SK-N-SH (cell line): ENCODE measurements at places on chromosomes 7 and 10. TPM values are rescaled to one million over a fixed set of nuclear protein-coding genes. Genes with fewer than 3 reads are reported as not detected.

HGF gene
- polyA plus RNA-seq: 1.5 and 1.8 TPM in 2 replicates

SUN3 gene
- polyA plus RNA-seq: 0.12 TPM in 1 of 2 replicates, not detected in the other

PDE6C gene
- polyA plus RNA-seq: not detected in 2 replicates

GBX1 gene
- polyA plus RNA-seq: not detected in 2 replicates

RAMP3 gene
- polyA plus RNA-seq: not detected in 2 replicates

SPDYE9 gene
- 0.08 TPM in 1 of 2 replicates, not detected in the other for polyA plus RNA-seq

CARD11 gene
- polyA plus RNA-seq: not detected in 2 replicates

ADCYAP1R1 gene
- polyA plus RNA-seq: 0.08 and 0.71 TPM in 2 replicates

KCND2 gene
- polyA plus RNA-seq: not detected in 2 replicates

SPAG6 gene
- polyA plus RNA-seq: 0.54 and 0.77 TPM in 2 replicates

DNA sequence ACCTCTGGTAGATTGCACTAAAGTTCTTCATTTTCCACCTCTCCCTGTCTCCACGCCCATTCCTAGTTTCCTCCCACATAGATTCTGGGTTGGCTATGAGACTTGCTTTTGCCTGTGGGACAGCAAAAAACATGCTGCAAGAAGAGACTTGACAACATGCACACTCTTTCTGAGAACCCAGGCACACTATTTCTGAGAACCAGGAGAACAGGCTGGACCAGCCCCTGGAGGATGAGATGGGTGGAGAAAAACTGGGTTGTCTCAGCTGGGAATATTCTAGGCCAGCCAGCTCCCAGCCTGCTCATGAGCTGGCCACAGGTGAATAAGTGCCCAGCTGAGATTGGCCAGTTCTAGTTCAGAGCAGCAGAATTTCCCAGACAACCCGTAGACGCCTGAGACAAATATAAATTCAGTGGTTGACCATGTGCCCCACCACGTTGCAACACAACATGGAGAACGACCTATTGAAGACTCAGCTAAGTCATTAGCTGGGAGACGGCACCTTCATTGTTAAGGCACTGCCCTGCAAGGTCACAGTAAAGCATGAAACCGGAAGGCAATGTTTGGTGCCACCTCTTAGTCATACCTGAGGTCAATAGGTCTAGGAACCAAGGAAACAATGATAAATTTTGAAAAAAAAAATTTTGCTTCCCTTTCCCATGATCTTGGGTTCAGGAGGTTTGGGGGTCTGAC is 92.7 kb upstream of the AKR1E2 start:
- H3K4me3 ChIP-seq: no peak overlapping the region
- no peak for DNase-seq
- H3K36me3 ChIP-seq: no peaks in the 10 kb centered on the region
- no peaks in the 10 kb centered on the region for H3K27me3 ChIP-seq
- no peak overlapping the region for H3K27ac ChIP-seq

- no peak overlapping the region for H3K27ac ChIP-seq
- H3K27me3 ChIP-seq: no peaks in the 10 kb centered on the region
- peaks cover 56% of the 10 kb centered on the region; the same call in 1 of the 2 replicates for H3K36me3 ChIP-seq
- peaks cover 5% of the 10 kb centered on the region; the same call in 1 of the 2 replicates for H3K4me1 ChIP-seq
These were observed 5.4 kb downstream of the LRWD1 start for GRCh38 chr7:102469972-102470825.

- H3K36me3 ChIP-seq: no peaks in the 10 kb centered on the region
- no peak overlapping the region for H3K4me3 ChIP-seq
- no peak for DNase-seq
- H3K27ac ChIP-seq: no peak overlapping the region
- H3K27me3 ChIP-seq: no peaks in the 10 kb centered on the region
- no peaks in the 10 kb centered on the region for H3K4me1 ChIP-seq
These were observed 62.0 kb downstream of the ZNF33B start for GRCh38 chr10:42576338-42576737.

GRCh38 chr7:111527545-111527944 is 34.7 kb downstream of the IMMP2L start:
- no peak for DNase-seq
- H3K36me3 ChIP-seq: peaks cover 5% of the 10 kb centered on the region; the same call in 1 of the 2 replicates
- H3K27me3 ChIP-seq: no peaks in the 10 kb centered on the region
- H3K4me1 ChIP-seq: peaks cover 5% of the 10 kb centered on the region
- H3K4me3 ChIP-seq: no peak overlapping the region
- no peak overlapping the region for H3K27ac ChIP-seq

DNA sequence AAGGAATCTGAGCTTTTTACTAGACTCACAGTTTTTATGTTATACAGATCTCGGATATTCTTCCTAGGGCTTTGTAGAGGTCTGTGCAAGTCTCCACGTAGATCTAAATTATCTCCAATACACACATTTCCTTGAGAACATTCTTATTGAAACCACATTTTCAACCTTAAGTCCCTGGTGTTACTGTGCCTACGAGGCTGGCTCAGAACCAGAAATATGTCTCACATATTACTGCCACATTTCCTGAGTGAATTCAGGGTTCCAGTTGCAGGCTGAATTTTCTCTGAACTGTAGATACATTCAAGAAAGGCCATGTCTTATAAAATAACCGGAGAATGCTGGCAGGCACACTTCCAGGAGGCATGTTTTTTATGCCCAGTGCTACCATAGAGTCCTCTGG is 46.5 kb downstream of the INHBA start:
- DNase-seq: peak; percentile 8
- peak overlapping the region; percentile 69 for H3K27ac ChIP-seq
- no peaks in the 10 kb centered on the region for H3K36me3 ChIP-seq
- H3K4me1 ChIP-seq: 0 out of 2 replicates have a peak, but pooled peaks cover 4% of the 10 kb centered on the region
- H3K27me3 ChIP-seq: no peaks in the 10 kb centered on the region
- H3K4me3 ChIP-seq: no peak overlapping the region

GRCh38 chr10:7439696-7440095 is 28.9 kb upstream of the SFMBT2 start:
- no peak overlapping the region for H3K27ac ChIP-seq
- no peaks in the 10 kb centered on the region; the same call in 1 of the 2 replicates for H3K27me3 ChIP-seq
- DNase-seq: no peak
- no peaks in the 10 kb centered on the region for H3K36me3 ChIP-seq
- no peaks in the 10 kb centered on the region for H3K4me1 ChIP-seq

GRCh38 chr10:86311190-86311589 is 55.4 kb downstream of the GRID1 start:
- no peaks in the 10 kb centered on the region for H3K27me3 ChIP-seq
- peaks cover 27% of the 10 kb centered on the region; the same call in 1 of the 2 replicates for H3K4me1 ChIP-seq
- H3K36me3 ChIP-seq: no peaks in the 10 kb centered on the region
- no peak overlapping the region for H3K4me3 ChIP-seq
- no peak for DNase-seq
- no peak overlapping the region for H3K27ac ChIP-seq

DNA sequence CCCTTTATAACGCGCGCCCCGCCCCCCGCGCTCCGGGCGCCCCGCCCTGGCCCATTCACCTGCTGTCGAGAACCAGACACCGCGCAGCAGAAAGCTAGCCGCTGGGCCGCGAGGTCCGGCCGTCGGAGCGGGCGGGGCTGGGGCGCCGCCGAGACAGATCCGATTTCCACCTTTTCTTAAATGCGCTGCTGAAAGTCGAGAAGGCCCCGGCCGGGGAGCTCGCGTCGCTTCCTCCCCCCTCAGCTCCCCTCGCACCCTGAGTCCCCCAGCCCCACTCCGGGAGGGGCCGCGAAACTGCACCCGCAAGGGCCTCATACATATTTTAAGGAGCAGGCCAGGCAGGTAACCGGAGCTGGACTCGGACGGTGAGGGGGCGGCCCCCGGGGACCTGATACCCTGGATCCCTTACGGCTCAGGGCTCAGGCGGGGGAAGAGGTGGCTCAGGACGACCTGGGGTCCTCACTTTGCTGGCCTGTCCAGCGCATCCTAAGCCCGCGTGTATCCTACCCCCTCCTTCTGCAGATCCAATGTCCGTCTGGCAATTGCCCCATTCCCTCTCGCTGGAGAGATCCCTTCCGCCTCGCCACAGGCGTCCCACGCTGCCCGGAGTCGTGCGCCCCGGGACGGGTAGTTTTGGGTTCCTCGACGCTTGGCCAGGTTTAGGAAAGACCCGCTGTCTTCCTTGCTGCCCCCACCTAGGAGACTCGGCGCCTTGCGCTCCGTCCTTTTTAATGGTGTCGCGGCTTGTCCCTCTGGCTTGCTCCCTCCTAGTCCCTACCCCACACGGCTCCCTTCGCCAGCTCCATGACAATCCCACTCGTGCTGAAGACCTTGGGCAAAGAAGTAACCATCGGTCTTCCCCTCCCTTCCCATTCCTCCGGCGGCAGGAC is 170.6 kb downstream of the UBE2H start:
- peak; percentile 83 for DNase-seq
- peaks cover 45% of the 10 kb centered on the region for H3K27me3 ChIP-seq
- no peak overlapping the region for H3K27ac ChIP-seq
- peak overlapping the region; percentile 91 for H3K4me3 ChIP-seq

DNA sequence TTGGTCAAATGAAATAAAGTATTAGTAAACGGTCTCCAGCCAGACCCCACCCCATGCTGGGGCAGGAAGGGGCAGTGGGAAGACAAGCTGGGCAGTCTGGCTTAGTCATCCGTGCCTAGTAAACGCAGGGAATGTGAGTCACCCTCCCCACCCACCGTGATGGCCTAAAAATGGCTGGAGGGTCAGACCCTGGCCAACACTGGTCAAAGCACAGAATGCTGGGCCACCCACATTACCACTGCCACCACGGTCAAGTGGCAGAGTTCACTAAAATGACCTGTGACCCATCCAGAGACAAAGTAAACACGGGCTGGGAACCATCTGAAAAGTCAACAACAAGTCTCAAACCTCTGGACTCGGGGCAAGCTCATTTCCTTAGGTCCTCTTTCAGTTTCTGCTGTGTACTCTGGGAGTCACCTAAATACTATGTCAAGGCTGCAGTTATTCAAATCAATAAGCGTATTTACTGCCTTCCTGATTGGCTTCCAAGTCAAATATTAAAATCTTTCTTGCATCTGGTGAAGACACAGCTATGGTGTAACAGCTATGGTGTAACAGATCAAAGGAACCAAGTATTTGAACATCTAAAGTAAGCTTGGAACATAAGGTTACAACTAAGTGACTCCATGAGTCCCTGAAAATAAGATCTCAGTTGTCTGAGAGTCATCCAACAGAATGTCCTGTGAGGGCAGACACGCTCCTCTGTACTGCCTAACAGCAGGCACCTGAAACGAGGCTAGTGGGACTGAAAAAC is 3.0 kb downstream of the ZFAND2A start:
- H3K27me3 ChIP-seq: no peaks in the 10 kb centered on the region
- H3K36me3 ChIP-seq: peaks cover 49% of the 10 kb centered on the region
- peaks cover 16% of the 10 kb centered on the region for H3K4me1 ChIP-seq
- H3K4me3 ChIP-seq: no peak overlapping the region
- H3K27ac ChIP-seq: no peak overlapping the region

DNA sequence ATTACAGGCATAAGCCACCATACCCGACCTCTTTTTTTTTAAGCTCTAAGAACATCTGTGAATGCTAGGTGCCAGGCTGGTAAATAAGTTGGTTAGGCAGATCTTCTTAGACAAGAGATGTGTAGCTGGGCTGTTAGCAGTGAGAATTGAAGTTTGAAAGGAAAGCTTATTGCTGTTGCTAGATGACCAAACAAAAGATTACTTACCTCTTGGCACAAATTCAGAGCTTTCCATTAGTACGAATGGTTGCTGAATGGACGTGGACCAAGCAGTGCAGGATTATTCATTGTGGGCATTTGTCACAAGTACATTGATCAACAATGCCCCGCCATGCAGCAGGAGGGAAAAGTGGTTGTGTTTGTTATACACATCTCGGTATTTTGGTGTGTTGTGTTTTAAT is 131.2 kb downstream of the GFRA1 start:
- DNase-seq: no peak
- no peak overlapping the region for H3K27ac ChIP-seq
- H3K27me3 ChIP-seq: no peaks in the 10 kb centered on the region
- H3K36me3 ChIP-seq: no peaks in the 10 kb centered on the region
- no peaks in the 10 kb centered on the region for H3K4me1 ChIP-seq

DNA sequence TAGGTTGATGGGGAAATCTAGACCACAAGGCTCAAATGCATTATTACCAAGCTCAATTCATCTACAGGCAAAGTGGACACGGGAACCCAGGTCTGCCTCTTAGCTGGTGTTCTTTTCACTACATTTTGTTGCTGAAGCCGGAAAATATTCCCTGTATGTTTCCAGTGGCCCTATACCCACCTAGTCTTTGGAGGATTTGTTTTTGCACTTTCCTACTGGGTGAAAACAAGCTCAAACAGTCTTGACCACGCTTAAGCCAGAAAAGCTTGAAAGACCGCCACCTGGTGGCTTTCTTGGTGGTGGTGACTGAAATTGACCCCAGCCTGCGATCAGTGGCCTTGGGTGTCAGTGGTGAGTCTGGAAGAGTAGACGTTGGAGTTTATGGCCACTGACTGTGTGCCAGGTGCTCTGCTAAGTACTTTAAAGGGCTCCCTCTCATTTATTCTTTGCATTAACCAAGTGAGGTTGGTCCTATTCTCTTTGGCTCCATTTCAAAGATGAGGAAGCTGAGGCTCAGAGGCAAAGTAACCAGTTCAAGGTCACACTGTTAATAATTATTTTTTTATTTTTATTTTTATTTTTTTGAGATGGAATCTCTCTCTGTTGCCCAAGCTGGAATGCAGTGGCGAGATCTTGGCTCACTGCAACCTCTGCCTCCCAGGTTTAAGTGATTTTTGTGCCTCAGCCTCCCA is 11.1 kb upstream of the CRTAC1 start:
- H3K36me3 ChIP-seq: no peaks in the 10 kb centered on the region
- peak; percentile 72 for DNase-seq
- no peaks in the 10 kb centered on the region for H3K4me1 ChIP-seq

- DNase-seq: no peak
- no peak overlapping the region for H3K27ac ChIP-seq
- H3K27me3 ChIP-seq: no peaks in the 10 kb centered on the region; the same call in 1 of the 2 replicates
- no peaks in the 10 kb centered on the region for H3K4me1 ChIP-seq
- no peaks in the 10 kb centered on the region for H3K36me3 ChIP-seq
- no peak overlapping the region for H3K4me3 ChIP-seq
These were observed 167.4 kb upstream of the PRSS58 start for GRCh38 chr7:142425281-142425680.

DNA sequence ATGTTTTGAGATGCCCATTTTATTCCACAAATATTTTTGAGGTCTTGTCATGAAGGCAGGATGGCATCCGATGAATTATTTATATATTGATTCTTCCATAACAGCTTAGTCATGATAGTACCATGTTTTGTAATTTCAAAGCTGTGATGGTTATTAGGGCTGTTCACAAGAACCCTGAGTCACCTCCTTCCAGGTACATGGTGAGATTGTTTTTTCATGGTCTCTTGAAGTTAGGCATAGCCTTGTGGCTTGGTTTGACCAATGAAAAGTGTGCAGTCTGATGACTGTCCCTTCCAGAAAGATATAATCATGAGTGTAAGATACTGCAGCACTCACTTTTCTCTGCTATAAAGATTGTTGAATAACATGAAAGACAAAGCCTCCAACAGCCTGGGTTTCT is 274.8 kb downstream of the FGFR2 start:
- H3K27me3 ChIP-seq: no peaks in the 10 kb centered on the region
- no peaks in the 10 kb centered on the region for H3K36me3 ChIP-seq
- H3K27ac ChIP-seq: no peak overlapping the region

- H3K27me3 ChIP-seq: no peaks in the 10 kb centered on the region
- peaks cover 64% of the 10 kb centered on the region; the same call in 1 of the 2 replicates for H3K36me3 ChIP-seq
- H3K4me1 ChIP-seq: no peaks in the 10 kb centered on the region
- H3K27ac ChIP-seq: no peak overlapping the region
- peak; percentile 43 for DNase-seq
These were observed 8.8 kb downstream of the TMEM120A start for GRCh38 chr7:75985518-75986146.

GRCh38 chr7:15658247-15658646 is 28.2 kb downstream of the MEOX2 start:
- no peaks in the 10 kb centered on the region for H3K4me1 ChIP-seq
- no peak overlapping the region for H3K4me3 ChIP-seq
- no peaks in the 10 kb centered on the region for H3K36me3 ChIP-seq
- DNase-seq: no peak
